ENCODE measurements at places on chromosomes 4 and X. TPM values are rescaled to one million over a fixed set of nuclear protein-coding genes. Genes with fewer than 3 reads are reported as not detected.

The SLC49A3 gene
- polyA plus RNA-seq, result 0.36 TPM

The PPEF2 gene
- not detected for polyA plus RNA-seq

- DNase-seq, result no peak
Measured at GRCh38 chr4:113582737-113583136, 178.8 kb downstream of the CAMK2D start.

DNA sequence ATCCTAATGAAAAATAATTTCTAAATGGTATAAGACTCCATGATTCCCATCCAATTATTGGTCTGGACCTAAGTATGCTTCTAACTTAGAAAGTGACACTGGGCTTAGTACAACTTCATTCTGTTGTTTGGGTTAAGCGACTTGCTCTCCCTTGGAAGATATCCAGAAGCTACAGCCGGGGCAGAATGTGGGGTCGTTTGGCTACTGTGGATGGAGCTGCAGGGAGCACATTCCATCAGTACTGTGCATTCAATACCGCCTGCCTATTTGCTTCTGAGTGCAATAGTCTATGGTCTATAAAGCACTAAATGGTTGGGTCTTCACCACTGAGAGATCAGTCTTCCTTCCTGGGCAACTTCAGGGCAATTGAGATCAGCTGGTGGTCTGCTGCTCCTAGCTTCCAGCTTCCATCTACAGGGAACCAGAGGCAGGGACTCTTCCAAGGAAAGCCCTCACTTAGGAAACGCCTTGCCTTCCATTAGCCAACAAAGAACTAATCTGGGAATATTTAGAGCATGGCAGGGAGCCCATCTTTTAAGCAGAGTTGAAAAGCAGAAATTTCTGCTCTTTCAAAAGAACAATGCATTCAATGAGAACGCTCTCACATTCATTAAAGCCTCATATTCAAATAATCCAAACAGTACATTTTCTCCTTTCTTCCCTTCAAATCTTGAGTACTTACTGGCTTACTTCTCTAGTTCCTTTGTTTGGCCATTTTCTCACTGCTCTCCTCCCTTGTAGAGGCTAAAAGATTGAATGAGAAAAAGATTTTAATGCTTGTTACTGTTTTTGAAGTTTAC, 1049.9 kb upstream of the TENM3 start:
- DNase-seq, result no peak

DNA sequence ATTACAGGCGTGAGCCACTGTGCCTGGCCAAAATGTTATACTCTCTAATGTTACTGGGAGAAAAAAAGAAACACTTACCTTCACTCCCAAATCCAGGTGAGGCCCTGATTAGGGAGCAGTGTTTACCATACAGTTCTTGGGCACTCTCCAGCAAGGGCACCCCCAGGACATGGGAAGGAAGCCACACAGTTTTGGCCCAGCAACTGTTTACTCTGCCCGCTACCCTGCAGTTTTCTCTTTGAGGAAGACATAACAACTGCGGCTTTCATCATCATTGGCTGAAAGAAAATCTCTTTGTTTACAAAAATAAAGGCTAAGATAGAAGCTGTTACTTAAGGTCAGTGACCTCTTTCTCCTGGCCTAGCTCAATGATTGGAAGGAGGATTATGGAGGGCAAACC, 145.5 kb upstream of the DUSP21 start:
- no peak for DNase-seq

GRCh38 chr4:158778156-158778711, 9.4 kb downstream of the FNIP2 start:
- DNase-seq, result no peak

DNA sequence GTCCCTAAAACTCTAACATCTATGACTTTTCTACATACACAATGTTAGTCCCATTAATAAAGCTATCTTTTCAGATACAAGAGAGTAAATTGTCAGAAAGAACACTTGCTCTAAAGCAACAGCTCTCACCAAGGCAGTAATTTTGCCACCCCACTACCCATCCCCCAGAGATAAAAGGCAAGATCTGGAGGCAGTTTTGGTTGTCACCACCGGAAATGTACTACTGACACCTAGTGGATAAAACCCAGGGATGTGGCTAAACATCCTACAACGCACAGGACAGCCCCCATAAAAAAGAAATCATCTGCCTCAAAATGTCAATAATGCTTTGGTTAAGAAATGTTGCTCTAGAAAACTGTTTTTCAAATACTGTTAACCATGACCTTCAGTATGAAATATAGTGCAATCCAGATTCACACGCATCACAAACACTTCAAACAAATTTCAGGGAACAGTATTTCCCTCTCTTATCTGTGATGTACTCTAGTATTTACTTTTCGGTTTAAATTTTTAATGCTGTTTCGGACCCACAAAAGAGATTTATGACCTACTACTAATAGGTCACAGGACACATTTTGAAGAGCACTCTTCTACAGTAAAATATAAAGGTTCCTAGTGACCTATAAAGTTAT, 5.1 kb downstream of the FBXL5 start:
- peak; percentile 63 for DNase-seq

DNA sequence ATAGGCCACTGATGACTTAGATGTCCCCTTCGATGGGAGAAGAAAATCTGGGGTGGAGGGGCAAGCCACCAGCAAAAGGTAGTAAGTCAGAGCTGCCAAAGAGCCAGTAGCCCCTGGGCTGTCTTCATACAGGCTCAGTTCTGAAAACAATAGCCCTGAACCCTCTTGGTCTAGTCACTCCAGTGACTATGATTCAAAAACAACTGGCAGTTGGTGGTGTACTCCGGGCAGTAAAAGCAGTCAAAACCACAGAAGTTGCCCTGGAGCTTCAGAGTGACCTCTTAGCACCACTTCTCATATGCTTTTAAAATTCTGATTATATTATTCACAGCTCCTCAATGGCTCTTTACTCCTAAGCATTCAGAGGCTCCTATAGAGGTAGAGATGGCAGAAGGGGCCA, 164.3 kb upstream of the MAMLD1 start:
- DNase-seq, result no peak

DNA sequence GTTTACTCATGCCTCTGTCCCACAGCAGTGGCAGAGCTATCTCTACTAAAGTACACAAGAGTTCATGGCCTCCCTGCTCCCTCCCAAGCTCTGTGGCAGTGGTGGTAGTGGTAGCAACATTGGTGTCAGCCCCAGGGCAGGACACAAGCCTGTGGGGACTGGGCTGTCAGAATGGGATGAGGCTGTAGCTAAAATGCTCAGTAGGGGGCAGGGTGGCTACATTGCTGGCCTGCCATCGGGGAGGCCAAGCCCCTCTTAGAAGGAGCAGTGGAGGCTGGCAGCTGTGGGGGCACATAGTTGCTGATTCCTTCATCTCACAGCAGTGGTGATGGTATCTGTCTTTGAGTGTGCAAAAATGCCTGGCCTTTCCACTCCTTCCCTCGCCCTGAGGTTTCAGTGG, 461.7 kb downstream of the PCDH18 start:
- no peak for DNase-seq

DNA sequence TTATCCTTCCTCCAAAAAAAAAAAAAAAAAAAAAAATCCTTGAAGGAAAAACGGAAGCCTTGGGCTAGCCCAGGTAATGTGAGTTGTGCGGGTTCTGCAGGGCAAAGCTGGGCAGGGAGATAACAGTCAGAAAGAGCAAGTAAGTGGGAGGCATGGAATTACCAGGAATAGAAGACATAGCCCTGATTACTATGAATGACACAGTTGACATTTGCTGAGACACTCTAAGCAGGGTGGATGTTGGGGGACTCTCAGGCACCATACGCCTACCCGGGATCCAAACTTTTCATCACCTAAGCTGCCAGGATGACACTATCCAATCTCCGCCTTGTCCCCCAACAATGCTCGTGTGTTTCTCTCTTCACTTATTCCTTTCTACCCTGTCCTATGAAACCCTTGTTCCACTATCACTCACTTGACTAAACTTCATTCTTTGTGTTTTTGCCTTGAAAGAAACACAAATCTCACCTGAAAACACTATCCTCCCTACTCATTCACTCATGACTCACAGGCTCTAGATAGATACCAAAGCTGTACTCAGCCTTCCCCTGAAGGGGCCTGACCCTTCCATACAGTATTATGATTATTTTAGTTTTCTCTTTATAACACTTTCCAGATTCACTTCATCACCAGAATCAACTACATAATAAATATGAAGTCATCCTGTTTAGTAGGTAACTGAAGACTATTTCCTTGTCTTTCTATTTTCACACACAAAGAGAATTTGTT, 158.4 kb downstream of the INPP4B start:
- no peak for DNase-seq

- no peak for DNase-seq
Measured at GRCh38 chr4:108355186-108355901, 186.6 kb upstream of the LEF1 start.

- DNase-seq, result no peak
Measured at GRCh38 chr4:9916346-9916745, 105.0 kb downstream of the SLC2A9 start.

DNA sequence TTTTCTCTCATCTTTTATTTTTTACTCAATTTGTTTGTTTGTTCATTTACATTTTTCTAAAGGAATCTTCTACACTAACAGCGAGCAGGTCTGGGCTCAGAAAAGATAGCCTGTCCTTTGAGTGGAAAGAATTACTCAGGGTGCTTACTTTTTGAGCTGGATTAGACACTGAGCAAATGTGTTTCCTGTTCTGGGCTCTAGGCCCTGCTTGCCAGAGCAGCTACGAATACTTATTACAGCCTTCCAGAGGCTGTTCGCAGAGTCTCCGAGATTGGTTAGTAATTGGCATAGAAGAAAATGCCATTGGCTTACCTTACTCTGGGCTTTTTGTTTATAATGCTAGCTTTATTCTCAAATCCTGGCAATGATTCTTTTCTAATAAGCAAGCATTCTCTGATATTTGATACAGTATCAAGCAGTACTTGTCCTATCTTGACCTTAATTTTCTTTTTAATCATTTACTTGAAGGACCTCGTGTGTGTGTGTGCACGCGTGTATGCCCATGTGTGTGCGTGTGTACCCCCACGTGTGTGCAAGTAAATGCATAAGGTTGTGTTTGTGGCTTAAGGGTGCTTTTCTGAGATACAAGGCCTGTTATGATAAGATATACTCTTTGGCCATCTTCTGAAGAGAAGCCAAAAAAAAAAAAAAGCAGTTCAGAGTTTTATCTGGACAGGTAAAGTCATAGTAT, 76.2 kb upstream of the GRXCR1 start:
- DNase-seq, result no peak
